ENCODE measurements at places on chromosomes 5 and 9.

DNA sequence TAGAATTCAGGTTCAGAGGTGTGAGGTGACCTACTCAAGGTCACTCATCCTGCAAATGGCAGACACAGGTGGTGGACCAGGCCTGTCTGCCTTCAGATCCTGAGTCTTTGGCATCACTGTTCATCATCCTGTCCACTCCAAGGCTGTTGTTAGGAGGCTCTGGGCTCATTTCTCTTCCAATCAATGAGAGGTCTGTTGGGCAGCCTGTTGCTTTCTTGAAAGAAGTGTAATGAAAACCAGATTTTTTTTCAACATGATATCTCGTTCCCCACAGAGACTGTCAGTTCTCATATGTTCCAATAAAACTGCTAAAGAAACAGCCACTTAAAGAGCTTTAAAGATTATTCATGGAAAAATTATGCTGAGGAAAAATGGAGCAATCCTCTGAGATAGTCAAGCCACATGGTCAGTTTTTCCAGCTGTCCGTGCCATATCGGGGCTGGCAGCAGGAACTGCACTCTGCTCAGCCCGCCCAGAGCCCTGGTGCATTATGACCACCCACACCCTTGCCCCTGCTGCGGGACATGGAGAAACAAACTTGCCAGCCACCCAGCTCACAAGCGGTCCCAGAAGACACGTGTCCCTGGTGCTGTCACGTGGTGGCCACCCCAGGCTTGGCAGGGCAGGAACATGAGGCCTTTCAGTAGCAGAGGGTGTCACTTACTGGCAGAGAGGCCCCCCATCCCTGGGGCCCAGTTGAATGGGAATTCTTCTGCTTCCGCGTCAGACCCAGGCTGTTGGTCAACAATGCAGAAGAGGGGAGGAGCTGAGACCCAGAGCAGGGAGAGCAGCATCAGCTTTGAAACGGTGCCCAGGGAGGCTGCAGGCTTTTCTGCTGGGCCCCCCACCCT, 63.7 kb upstream of the ANGPTL2 start:
- DNase-seq: no peak

DNA sequence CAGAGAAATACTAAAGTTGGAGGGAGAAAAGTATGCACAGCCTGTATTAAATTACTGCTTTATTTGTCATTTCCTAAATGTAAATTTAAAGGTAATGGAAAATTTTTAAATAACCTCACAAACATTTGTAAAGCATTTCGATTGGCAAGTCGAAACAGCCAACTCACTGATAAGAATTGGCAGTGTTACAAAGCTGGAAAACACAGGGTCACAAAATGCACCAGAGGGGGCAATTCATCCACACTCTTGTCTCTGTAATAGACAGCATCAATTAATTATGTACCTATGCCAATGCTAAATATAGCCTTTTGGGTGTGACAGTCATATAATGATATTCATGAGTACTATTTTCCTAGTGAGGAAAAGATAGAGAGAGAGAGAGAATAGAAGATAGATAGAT, 140.6 kb upstream of the PRLR start:
- DNase-seq: no peak

DNA sequence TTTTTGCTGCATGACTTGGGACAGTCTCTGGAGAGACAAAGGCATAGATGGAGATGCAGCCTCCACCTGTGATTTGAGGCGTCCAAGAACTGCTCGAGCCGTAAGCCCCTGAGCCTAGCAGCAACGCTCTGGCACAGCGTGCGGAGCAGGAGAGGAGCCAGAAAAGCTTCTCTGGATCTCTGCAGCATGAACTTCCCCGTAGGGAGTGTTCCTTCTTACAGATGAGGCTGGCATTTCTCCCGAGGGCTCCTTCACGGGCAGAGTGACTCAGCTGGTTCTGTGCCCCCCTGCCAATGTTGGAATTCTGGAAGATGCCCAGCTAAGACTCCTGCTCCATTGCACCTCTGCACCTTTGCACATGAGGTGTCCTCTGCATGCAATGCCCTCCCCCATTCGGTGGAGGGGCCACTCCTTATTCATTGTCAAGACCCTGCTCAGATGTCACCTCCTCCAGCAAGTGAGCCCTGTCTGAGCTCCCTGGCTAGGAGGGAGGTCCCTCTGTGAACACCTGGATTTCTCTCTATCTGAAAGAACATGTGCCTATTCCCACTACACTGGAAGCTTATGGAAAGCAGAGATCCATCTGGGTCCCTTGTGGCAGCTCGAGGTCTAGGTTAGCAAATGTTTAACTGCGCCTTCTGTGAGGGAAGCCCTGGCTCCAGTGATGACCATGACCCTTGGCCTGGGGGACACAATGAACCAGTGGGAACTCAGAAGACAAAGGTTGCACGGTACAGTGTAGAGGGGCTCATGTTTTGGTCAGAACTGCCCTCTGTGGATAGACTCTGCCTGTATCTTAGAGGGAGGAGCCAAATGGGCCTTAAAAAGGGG, 39.6 kb downstream of the SH3PXD2B start:
- no peak for DNase-seq

DNA sequence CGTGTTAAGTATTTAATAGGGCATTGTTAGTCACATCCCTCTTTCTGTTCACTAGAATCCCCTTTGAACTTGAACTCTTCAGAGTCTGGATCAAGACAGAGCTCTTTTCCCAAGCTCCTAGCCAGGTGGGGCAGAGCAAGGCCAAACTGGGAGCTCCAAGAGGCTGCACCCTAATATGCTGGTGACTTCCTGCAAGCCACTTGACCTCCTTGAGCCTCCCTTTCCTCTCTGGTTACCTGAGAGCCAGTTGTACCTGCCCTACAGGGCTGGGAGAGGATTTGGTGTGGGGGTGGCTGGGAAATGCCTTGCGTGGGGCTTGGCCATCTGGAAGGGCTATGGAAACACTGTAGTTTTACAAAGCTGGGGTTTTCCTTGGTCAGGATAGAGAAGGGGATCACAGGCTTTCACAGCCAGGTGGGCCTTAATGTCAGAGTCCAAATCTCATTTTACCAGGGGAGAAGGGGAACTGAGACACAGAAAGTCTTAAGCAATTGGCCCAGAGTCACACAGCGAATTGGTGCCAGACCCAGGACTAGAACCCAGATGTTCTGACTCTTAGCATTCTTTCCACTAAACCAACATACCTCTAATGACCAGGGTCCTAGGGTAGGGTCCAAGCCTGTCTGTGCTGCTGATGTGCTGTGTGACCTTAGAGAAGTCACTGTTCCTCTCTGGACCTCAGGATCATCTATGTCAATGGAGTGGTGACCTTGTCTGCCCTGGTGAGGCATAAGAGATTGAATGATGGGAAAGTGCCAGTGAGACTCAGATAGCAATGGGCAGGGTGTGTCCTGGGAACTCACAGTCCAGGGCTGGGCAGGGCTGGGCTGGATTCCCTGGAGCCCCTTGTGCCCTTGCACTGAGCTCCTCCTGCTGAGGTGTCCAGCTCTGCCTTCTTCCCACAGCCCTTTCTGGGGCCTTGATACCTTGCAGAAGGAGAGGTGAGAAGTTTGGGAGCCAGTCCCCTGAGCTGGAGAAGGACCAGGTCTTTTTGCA, 35.8 kb downstream of the GSN start:
- DNase-seq: no peak

DNA sequence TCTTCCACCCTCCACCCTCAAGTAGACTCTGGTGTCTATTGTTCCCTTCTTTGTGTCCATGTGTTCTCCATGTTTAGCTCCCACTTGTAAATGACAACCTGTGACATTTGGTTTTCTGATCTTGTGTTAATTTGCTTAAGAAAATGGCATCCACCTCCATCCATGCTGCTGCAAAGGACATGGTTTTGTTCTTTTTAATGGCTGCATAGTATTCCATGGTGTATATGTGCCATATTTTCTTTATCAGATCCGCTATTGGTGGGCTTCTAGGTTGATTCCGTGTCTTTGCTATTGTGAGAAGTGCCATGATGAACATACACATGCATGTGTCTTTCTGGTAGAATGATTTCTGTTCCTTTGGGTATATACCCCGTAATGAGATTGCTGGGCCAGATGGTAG, 163.4 kb upstream of the ITGA1 start:
- no peak for DNase-seq

DNA sequence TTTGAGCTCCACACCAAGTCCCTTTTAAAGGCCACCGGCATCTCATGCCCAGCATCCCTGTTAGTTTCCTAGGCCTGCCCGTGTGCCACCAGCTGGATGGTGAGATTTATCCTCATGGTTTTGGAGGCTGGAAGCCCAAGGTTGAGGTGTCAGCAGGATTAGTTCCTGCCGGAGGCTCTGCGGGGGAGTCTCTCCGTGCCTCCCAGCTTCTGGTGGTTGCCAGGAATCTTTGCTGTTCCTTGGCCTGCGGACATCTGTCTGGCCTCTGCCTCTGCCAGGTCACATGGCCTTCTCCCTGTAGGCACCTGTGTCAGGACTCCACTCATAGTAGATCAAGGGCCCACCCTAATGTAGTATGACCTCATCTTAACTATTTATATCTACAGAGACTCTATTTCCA, 45.4 kb downstream of the JADE2 start:
- no peak for DNase-seq

- DNase-seq: peak; percentile 100
These were observed at the start of gene GFPT2 for GRCh38 chr5:180353048-180353979. GFPT2 (minus strand) TSS chr5:180353336; CDS start chr5:180353217, 119 bp downstream.

DNA sequence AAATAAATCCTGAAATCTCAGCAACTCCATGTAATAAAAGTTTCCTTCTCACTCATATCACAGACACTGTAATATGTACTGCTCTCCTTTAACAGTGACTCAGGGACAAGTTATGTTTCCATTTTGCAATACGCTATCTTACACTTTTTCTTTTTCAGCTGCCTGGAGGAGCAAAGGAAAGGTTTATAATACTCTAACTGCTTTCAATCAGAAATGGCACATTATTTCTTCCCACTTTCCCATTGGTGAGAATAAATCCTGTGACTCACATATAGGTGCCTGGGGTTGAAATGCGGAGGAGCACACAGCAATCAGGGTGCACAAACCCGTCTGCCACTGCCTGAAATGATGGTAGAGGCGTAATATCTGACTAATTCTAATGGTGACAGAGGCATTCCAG, 186.6 kb downstream of the HINT1 start:
- DNase-seq: no peak

DNA sequence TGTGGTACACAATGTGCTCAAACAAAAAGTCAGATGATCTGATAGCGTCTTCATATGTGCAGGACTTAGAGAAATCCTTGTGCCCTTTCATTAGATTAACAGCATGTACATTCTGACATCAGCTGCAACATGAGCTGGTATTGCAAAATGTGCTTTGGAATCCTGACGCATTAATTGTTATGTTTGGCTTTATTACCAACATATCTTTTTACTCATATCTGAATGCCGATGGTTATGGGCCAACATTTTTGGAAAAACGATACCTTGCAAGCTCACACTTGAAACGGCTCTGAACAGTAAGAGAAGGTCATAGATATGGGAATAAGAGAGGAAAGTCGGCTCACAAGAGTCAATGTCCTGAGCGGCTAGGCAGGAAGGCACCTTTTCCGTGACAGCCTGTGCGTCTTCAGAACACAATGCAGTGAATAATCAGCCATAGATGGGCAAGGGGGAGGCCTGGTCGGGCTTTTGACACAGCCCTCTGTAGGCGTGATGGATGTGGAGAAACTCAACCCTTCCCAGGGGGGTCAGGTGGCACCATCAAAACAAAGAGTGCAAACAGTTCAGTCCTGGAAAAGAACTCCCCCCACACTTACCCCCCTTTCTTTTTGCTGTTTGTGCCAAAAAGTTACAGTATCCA, 36.4 kb upstream of the GAS1 start:
- DNase-seq: no peak

DNA sequence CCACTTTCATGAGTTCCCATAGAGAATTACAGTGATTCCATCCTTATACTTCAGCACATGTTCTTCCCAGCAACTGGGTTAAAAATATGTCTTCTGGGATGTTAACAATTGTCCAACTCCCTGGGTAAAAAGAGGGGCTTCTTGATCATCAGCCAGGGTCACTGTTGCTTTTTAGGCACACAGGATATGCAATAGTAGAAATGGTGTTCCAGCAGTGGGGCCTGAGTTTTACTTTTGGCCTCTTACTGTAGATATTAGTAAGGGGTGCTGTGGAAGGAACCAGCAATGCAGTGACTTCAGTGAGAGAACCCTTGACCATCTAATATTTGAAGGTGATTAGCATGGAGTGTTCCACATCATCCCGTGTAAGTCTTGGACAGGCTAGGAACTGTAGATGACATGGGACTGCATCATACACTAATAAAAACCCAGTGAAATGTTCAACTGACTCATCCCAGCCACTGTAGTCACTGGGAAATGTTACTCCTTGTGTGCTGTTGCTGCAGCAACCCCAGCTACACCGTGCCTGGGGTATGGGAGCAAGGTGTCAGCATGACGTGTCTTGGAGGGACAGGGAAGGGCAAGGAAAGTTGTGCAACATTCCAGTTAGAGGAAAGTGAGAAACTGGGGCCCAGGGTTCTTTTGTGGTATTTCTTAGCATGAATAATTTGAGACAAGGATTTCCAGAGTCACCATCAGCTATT, 610.9 kb downstream of the RAB3C start:
- DNase-seq: no peak

- no peak for DNase-seq
These were observed 245.9 kb downstream of the SH3GL2 start for GRCh38 chr9:17824616-17825264.

- no peak for DNase-seq
These were observed 79.0 kb downstream of the CDO1 start for GRCh38 chr5:115737452-115737851.

DNA sequence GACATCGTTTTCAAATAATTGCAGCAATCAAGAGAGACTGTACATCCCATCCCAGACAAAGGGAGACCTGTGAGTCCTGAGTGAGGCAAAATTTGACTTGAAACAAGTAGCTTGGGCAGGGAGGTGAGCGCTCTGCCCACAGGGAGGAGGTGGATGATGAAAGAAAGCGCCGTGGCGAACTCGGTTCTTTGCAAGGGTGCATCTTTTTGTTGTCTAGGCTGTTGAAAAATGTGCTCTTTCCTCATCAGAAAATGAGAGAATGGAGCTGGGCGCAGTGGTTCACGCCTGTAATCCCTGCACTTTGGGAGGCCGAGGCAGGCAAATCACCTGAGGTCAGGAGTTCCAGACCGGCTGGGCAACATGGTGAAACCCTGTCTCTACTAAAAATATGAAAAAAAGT, 150.5 kb downstream of the GAPVD1 start:
- no peak for DNase-seq

GRCh38 chr9:123616707-123617106, 260.7 kb downstream of the CRB2 start:
- no peak for DNase-seq

GRCh38 chr5:83972236-83972635, 251.6 kb upstream of the HAPLN1 start:
- no peak for DNase-seq

- DNase-seq: peak; percentile 12
These were observed 2.7 kb upstream of the PURA start for GRCh38 chr5:140111011-140111858.

- DNase-seq: peak; percentile 26
These were observed 313.8 kb downstream of the ENC1 start for GRCh38 chr5:74326571-74327338.

DNA sequence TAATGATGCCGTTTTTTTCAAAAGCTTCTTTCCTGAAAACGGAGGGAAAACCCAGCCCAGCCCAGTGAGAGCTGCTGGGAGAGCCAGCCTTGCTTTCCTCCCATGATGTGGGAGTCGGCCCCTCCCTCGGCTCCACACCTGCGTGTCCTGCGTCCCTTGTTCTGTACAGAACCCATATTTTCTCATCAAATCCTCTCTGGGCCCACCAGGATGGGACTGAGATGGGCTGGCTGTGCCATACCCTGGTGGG, 8.9 kb downstream of the FLT4 start:
- DNase-seq: no peak

GRCh38 chr9:36194326-36195000, 3.7 kb downstream of the CLTA start:
- no peak for DNase-seq
